ENCODE measurements at places on chromosomes 7 and 10.
A peak's percentile ranks its signal among the peaks of the same experiment; 100 is the strongest.

DNA sequence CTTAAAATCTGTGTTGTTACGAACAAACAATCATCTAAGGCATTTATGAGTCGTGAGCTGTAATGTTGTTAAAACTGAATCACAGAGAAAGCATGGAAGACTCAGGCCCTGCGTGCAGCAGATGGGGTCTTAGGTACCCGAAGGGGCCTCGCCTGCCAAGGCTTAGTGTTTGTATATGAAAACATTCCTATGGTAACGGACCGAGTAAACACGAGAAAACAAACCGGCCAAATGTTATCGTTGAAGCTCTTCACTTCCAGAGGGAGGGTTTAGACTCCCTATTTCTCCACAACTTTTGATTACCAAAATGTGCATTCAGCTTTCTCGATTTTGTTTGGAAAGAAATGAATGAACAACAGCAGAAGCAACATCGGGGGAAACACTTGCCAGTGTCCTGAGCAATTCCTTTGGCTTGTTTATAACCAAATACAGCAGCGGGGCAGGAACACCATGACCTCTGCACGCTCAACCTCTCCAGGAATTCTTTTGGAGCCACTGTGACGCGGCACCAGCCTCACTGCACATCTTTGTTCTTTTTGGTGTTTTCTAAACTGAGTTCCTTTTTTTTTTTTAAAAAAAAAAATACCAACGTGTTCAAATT is 121.6 kb upstream of the KLF6 start:
- DNase-seq: no peak

GRCh38 chr10:59847326-59847725 is 59.0 kb downstream of the CCDC6 start:
- no peak for DNase-seq

GRCh38 chr10:6269953-6270867 is 67.5 kb downstream of the PFKFB3 start:
- peak; percentile 29 for DNase-seq

- no peak for DNase-seq
Observed at GRCh38 chr7:41295455-41295815, 407.5 kb downstream of the INHBA start.

DNA sequence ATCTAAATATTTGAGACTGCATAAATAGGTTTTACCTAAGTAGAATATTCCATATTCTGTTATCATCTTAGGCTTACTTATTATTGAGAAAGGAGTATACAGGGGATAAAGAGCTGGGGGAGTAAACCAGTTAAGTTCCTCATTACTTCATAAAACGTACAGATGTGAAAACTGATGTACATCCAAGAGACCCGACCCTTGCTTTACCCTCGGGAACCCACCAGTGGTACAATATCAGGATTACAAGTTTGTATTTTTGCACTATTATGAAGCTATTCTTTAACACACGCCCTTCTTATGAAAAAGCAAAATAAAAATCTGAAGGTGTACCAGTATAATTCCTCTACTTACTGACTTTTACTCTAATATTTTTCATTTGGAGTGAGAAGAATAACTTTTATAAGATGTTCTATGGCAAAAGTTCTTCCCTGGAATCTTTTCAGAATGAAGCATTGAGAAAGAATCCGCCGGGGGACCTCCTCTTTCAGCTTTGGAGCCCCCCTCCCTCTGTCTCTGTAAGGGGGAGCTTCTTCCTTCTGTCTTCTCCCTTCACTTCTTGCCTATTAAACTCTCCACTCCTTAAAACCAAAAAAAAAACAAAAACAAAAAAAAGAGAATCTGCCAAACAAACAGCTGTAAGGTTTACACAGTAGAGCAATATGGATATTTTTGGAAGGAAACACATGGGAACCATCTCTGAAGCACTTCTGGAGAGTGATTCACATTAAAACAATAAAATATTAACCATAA is 550.0 kb downstream of the TNS3 start:
- no peak for DNase-seq

- no peak for DNase-seq
Observed at GRCh38 chr10:125014836-125015355, 73.0 kb downstream of the ZRANB1 start.

GRCh38 chr7:159113056-159113455 is 31.6 kb downstream of the VIPR2 start:
- DNase-seq: no peak

DNA sequence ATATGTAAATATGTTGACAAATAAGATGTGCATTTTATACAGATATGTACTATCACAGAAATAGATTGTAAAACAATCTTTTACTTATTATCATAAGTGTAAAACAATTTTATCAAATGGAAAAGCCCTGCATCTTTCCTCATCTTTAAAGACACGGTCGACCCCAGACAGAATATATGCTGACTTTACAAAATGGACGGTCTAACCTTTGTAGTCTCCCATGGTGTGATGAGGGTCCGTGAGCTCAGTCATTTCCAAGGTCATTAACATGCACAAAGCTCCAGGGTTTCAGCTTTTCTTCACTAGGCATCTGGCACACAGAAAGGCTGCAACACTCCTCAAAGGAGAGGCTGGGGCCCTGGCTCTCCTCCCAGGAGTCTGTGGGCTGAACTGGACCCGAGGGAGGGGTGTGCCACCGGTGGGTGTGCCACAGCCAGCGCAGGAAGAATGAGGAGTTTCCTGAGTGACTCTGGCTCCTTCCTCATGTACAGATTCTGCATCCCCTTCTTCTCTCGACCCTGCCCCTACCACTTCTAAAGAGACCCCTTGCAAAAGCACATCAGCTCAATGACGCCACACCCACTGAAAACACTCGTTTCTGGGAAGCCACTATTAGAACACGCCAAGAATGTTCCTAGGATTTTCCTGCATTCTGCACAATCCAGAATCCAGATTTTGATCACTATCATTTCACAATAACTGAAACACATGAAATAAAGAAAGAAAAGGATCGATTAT is 26.2 kb upstream of the ABLIM1 start:
- no peak for DNase-seq
